ENCODE measurements at places on chromosomes 11 and 22.

DNA sequence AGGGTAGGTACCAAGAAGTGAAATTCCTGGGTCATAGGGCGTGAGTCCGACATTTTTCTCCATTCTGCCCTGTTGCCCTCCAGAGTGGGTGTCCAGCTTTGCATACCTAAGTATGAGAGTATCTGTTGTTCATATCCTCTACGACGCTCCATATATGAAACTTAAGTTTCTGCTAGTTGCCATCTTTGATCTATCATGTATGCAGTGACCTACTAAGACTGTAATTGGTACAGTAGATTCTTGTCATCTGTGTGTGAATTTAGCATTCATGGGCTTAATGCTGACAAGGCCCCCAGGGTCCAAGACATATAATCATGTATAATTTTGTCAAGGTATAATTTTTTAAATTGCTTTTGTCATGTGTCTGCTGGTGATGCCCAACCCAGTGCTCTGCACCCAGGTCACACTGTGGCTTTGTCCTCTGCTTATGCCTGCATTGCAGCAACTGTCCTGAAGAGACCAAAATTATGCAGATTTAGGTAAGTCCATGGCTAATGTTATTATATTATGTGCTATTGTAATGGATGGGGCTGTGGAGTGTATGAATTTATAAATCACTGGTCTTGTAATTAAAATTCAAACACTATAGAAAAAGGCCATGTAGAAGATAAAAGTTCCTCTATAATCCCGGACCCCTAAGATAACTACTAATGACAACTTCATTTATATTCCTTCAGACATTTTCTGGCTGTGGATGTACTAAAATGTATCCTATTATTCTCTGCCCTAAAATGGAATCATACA, 12.2 kb downstream of the NEAT1 start:
- DNase-seq = no peak

DNA sequence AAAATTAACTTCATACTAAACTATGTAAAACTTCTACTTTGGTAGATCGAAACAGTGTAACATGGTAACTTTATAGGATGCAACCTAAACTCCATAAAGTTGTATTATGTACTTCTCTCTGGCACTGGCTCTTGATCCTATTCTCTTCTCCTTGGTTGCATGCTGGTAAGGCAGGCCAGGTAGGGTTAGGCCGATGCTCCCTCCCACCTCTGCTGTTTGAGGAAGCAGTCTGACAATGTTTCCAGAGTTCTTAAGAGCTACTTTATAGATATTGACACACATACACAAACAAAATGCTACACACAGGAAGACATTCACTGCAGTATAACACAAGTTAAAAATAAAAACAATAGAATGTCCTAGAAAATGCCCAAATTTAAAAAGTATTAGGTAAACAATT, 22.5 kb downstream of the CTSC start:
- DNase-seq = no peak

DNA sequence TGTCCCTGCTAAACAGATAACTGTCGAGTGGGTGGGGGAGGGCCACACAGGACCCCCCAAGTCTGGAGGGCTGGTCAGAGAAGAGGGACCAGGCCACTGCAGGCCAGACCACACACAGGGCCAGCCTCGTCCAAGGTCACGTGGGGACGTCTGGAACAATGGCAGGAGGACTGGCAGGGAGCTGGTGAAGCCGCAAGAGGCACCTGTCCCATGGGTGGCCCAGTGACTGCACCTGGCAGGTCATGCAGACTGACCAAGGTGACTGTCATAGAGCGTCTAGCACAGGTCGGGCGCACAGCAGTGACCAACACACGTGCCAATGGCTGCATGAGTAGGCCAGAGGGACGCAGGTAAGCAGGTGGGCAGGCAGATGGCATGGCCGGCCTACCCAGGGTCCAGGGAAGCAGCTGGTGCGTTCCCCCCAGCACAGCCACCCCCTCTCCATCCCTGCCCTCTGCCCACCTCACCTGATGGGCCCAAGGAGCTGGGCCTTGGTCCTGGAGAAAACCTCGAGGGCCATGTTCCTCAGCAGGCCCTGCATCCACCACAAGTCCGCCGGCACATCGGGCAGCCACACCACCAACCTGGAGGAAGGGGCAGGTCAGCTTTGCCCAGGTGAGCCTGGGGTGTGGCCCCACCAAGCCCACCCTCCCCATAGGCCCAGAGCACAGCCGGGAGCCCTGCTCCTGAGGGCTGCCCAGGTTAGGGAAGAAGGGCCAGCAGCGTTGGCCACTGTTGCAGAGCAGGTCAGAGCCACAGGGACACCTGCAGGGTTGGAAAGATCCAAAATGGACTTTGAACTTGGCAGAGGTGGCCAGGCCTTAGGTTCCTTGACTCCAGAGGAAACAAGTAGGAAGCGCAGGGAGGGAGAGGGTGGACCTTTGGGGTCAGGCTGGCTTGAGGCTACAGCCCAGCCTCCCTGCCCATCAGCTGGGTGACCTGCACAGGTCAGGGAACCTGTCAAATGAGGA, 10.4 kb downstream of the PNPLA5 start:
- peak; percentile 20 for DNase-seq

GRCh38 chr11:57379732-57380131, 1.2 kb downstream of the PRG3 start:
- DNase-seq = no peak

DNA sequence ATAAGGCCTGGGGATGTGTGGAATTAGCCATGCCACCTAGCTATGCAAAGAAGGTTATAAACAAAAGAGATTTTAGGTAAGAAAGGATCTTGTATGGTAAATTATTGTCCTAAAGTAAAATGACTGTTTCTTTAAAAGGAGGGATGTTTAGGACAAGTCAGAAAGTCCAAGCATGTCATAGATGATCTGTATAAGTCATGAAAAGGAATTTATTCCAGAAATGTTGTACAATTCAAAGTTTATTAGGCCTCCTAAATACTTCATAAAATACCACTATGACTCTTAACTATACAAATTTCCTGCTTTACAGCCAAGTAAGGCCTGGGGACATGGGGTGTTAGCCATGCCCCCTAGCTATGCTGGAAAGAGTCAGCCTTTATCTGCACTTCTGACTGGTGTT, 22.7 kb downstream of the OR5A2 start:
- no peak for DNase-seq

- peak; percentile 81 for DNase-seq
Observed at GRCh38 chr11:128859563-128860441, 7.3 kb downstream of the KCNJ1 start.

GRCh38 chr11:123301696-123302400, 106.8 kb upstream of the CLMP start:
- DNase-seq = peak; percentile 92

DNA sequence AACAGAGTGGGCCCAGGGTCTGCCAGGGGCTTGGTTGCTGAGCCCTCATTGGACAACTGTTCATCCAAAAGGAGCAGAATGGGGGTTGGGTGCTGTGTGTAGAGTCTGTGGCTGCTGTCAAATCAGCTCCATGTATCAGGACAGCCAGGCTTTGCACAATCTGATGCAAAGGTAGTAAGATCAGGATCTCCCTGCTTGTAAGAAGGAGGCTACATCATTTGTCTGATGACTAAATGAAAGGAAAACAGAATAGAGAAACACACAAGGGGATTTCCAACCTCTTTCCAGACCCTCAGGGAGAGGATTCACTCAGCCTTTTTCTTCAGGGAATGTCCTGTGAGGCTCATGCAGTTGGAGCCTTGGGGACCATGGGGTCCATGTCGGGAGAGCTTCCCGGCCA, 7.2 kb downstream of the MICAL2 start:
- no peak for DNase-seq

DNA sequence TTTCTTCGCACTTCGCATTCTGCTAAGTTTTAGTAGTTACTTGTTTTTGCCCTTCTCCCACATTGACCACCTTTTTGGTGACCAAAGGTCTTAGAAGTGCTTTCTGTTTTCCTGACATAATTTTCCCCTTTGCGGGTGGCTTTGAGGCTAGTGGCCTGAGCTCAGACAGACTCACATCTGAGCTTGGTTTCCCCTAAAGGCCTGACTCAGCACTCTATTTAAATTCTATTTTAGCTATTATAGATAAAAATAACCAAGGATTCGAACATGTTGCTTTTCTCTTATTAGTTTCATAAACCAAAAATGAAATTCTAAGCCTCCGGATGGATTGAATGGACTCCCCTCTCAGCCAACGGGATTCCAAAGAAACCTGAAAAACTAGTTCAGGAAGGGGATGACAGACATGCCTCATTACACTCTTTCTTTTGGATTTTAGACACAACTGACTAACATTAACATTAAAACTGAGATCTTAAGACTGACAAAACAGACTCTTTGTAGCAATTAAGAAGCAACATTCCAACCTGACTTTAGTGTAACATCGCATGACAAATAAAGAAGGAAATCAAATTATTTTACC, 258.5 kb downstream of the LUZP2 start:
- DNase-seq = no peak

GRCh38 chr22:44940130-44940529, 69.7 kb downstream of the PHF21B start:
- DNase-seq = peak; percentile 75

DNA sequence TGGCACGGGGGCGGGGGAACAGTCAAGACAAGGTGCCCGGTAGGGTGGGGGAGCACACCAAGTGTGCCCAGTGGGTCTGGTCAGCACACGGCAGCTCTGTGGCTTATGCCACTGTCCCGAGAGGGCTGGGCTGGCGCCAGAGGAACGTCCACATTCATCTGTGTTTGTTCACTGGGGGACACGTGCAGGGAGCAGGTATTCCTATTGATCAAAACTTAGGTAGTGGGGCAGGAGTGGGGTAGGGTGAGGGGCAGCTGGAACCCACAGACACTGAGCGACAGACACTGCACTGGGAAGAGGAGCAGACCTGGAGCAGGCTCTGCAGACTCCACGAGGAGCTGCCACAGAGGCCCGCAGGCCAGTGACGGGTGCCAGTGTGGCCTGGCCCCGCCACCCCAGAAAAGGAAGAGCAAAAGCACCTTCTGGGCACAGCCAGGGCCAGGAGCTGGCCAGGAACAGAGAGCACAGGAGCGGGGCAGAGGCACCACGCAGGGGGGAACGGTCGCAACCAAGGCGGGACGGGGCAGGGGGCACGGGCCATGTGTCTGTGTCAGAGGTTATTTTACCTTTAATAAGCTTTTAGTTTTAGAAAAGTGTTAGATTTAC, 2.1 kb upstream of the MOB2 start:
- no peak for DNase-seq

GRCh38 chr11:6734616-6735015, 37.2 kb downstream of the OR2AG2 start:
- no peak for DNase-seq

Data from D341Med (cell line).